NCI-H446 (cell line): ENCODE measurements at places on chromosomes 16 and 17.

- no peak for DNase-seq
These were observed 6.8 kb upstream of the HROB start for GRCh38 chr17:44134752-44135568.

DNA sequence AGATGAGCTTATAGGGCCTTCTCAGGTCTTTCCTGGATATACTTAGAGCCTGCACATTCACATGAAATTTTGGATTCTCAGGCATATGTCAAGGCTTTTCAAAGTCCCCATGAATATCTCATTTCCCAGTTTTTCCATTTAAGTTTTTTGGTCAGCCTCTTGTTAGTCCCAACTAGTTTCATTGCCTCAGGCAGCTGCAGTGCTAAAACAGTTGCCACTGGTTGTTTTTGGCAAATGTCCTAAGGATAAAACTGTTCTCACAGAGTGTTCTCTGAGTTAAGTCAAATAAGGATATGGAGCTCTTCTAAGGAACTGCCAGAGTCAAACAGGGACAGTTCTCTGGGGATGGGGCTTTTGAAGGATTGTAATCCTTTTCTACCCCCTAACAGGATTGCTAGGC is 39.9 kb upstream of the ABCC11 start:
- DNase-seq = no peak

- DNase-seq = peak; percentile 63
These were observed 4.2 kb upstream of the MAFG start for GRCh38 chr17:81931557-81932332.

DNA sequence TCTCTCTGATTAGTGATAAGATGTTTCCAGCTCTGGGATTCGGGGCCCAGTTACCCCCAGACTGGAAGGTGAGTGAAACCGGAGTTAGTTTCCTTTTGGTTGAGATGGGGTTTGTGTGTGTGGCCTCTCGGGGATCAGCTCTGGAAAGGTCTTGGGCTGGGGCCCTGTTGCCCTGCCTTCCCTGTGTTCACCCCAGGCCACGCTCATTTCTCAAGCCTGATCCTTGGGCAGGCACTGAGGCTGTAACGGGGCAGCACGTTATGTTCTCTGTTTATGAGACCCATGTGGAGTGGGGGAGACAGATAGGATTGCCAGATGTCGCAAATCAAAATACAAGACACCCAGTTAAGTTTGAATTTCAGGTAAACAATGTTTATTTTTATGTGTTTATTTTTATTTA is 35.5 kb downstream of the CPNE2 start:
- DNase-seq = no peak

GRCh38 chr17:81976332-81977210 is 858 bp upstream of the ASPSCR1 start:
- DNase-seq = no peak

- no peak for DNase-seq
These were observed 14.4 kb upstream of the DOK4 start for GRCh38 chr16:57500578-57501111.

DNA sequence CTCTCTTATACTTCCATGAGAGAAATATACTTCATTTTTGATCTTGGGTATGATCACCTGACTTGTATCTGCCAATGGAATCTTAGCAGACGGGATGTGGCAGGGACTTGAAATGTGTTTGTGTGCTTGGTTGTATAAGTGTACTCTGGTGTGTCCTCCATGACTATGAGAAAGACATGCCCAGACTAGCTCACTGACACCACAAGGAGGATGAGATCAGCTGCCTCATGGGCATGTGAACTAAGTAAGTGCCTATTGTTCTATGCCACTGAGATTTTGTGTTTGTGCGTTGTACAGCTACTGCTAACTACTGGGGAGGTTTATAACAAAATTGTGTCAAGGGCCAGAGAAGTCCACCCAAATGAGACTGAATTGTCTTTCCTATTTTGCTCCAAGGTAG is 402.2 kb upstream of the SALL1 start:
- DNase-seq = no peak

DNA sequence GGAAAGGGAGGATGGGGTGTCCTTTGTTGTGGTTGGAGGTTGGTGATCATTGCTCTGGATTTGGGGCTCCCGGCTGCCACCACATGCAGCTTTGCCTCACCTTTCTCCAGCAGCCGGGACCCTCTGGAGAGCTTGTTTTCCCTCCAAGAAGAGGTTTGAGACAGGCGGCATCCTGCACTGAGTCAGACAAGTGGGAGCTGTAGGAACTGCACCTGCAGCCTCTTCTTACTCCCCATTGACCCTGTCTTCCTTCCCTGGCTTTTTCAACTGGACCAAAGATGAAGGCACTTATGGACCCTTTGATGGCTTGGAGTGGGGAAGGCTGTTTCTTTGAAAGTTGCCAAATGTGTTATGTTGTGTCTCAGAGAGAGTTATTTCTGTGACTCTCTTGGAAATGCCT is 16.6 kb downstream of the KCTD2 start:
- no peak for DNase-seq

DNA sequence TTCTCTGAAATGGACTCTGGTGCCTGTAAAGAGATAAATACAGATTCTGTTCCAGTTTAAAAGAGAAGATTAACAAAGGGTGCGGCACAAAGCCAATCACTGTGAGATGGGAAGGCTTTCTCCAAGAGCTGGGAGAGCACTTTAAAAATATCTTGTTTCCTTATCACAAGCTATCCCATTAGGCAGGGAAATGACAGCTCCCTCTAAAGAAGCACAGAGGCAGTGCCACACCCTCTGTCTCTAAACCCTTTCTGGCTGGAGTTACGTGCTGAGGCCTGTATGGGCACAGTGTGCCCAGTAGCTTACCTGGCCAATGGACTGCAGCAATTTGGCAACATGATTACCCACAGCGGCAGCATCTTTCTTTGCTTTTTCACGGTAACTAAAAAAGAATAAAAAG is 9.0 kb upstream of the TERB1 start:
- no peak for DNase-seq

GRCh38 chr17:48497103-48497502 is 33.7 kb downstream of the HOXB1 start:
- no peak for DNase-seq

GRCh38 chr16:81548876-81549546 is 104.4 kb downstream of the CMIP start:
- DNase-seq = no peak

DNA sequence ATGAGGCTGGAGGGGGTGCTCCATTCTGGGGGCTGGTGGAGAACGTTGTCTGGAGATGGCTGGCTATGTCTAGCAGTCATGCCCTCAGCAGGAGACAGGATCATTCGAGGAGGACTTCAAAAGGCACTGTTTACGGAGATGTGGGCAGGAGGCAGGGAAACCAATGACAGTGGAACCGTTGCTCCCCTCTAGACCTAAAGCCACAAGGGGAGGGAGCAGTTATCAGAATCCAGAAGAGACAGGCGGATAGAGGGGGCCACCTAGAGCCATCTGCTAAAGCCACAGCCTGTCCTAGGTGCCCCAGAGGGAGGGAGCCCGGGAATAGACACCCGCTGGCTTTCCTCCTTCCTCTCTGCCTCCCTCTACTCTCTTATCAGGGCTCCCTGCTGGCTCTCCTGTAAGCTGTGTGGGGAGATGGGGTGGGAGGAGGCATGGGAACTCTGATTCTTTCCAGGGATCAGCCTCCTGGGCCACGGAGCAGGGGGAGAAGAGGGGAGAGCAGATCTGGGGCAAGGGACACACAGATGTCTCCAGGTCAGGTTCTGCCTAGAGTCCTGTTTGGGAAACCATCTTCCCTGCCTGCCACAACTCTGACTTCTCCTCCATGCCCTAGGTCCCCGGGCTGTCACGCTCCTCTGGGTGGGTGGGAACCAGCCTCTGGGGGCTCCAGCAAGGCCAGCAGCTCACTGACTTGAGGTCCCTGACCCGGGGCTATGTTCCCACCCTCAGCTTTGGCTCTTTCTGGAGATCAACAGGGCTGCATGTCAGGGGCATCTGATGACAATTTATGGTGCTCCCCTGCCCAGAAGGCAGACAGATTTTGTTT is 42.3 kb downstream of the IRX3 start:
- DNase-seq = no peak

GRCh38 chr16:8310323-8310722 is 280.0 kb downstream of the TMEM114 start:
- DNase-seq = no peak

DNA sequence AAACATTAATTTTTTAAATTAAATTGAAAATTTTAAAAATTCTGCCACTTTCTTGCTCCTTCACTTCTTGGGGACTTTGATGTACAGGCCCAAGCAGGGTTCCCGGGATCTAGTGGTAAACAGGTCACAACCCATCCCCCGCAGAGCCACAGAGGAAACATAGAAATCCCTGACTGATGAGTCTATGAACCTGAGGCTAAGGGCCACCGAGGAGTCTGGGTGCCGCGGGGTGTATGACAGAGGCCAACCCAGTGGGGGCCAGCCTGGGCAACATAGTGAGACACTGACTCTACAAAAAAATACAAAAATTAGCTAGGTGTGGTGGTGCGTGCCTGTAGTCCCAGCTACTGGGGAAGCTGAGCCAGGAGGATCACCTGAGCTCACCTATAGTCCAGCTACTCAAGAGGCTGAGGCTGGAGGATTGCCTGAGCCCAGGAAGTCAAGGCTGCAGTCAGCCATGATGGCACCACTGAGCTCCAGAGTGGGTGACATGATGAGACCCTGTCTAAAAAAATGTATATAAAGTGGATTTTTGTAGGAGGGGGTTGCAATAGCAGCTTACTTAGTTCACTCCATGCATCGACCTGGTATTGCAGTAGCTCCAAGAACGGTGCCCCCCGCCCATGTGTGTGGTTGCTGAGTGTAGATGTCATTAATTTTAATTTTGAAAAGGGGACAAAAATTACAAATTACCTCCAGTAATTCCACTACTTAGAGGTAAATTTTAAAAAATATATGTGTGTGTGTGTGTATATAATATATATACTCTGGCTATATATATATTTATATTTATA is 9.2 kb upstream of the FLYWCH1 start:
- no peak for DNase-seq

GRCh38 chr17:31594416-31594815 is 202.9 kb downstream of the RAB11FIP4 start:
- DNase-seq = no peak

DNA sequence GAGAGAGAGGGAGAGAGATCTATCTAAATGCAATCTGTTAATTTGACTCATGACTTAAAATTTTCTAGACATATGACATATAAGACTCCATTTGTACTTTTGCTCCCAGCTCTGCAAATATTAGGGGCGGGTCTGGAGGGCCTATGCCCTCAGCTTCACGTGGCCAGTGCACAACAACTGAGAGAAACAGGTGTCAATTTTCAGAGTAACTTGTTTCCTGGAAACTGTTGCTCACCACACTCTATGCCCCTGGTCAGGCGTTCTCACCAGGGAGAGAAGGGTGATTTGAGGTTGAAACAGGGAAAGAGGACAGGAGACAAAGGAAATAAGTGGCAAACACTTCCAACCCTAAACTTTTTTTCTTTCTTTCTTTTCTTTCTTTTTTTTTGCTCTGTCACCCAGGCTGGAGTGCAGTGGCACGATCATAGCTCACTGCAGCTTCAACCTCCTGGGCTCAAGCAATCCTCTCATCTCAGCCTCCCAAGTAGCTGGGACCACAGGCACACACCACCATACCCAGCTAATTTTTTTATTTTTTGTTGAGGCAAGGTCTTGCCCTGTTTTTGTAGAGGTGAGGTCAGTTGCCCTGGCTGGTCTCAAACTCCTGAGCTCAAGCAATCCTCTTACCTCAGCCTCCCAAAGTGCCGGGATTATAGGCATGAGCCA is 270.0 kb downstream of the SLC39A11 start:
- no peak for DNase-seq

DNA sequence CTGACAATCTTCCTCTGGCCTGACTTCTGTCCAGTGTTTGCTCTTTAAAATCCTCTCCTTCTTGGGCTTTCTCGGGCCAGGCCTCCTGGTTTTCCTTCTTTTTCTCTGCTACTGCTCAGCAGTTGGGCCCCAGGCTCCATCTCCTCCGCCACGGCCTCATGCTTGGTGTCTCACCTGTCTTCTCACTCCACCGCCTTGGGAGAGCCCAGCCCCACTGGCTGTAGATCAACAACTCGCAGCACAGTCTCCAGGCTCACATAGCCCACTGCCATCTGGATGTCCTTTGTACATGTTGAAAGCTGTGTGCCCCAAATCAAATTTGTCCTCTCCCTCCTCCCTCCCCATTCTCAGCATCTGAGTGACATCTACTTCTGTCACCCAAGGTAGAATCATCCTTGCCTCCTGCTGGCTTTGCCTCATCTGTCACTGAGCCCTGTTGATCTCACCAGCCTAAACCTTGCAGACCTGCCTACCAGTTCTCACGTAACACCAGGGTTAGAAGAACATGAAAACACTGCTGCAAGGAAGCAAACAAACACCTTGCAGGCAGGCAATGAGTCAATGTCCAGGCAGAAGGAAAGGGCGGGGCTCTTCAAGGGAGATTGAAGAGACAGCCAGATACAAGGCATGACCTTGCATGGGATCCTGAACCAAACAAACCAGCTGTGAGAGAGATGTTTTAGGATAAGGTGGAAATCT is 103.2 kb upstream of the SMURF2 start:
- DNase-seq = no peak

DNA sequence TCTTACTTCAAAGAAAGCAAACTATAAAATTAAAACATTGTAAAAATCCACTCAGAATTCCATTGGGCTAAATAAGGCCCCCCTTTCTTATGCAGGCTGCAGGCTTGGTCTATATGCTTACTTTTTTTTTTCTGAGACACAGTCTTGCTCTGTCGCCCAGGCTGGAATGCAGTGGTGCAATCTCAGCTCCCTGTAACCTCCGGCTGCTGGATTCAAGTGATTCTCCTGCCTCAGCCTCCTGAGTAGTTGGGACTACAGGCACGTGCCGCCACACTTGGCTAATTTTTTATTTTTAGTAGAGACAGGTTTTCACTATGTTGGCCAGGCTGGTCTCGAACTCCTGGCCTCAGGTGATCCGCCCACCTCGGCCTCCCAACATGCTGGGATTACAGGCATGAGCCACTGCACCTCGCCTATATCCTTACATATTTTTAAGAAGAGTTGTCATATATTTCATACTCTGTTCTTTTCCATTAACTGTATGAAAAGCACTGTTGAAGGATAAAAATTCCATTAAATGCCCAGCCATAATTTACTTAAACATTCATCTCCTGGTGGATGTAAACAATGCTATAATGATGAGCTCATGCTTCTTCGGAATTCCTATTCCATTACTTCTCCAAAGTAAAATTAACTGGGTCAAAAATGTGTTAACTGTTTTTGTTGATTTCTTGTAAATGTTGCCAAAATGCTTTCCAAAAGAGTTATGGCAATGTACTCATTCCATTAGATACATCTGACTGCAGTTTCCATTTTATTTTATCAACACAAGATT is 17.8 kb downstream of the SNN start:
- no peak for DNase-seq

- no peak for DNase-seq
These were observed 182.9 kb downstream of the SHISA9 start for GRCh38 chr16:13084331-13084730.
